Caco-2 (cell line): ENCODE measurements at places on chromosomes 4 and X.

- no peak for DNase-seq
These were observed 16.8 kb downstream of the SMIM20 start for GRCh38 chr4:25930731-25931354.

DNA sequence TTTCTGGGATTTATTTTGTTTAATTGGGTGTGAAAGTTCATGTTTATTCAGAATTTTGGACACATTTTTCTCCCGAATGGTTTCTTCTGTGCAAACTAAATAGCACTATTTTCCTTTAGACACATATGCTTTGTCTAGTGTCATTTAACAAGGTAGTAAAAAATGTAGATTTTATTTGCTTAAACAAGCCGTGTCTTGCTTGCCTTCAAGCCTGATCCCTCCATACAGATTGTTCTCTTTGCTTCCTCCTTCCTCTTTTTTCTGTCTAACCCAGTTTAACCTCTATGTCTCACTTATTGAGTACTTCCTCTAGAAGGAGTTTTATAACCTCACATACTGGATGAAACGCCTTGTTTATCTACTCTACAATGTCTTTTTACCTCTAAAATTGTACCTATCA is 211.8 kb downstream of the NPFFR2 start:
- DNase-seq: no peak

- no peak for DNase-seq
These were observed 76.2 kb upstream of the PLAC1 start for GRCh38 chrX:134734466-134734952.

DNA sequence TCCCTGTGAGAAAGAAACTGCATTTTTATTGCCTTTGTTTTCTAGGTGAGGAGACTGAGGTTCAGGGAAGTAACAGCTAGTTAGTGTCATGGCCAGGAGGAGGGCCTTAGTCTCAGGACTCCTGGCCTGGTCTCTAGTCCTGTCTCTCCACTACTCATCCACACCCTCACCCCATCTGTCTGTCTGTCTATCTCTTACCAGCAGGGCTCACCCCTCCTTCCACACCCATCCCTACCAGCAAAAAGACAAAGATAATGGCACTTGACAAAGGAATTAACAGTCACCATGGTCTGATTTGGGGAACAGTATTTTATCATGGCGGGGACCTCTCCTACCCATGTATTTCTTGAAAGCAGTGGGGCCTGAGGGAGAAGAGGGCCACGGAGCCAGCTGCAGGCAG is 125.8 kb downstream of the REPS2 start:
- DNase-seq: no peak
